ENCODE measurements at places on chromosomes 3 and 15. TPM values are rescaled to one million over a fixed set of nuclear protein-coding genes. Genes with fewer than 3 reads are reported as not detected.
A peak's percentile ranks its signal among the peaks of the same experiment; 100 is the strongest.

The FBLN2 gene
- 233 TPM for total RNA-seq

The FES gene
- 86.3 TPM for total RNA-seq

The ITPKA gene
- 4.4 TPM for total RNA-seq

The PLA2G4F gene
- 0.78 TPM for total RNA-seq

GRCh38 chr3:174329321-174329720 lies 529.8 kb upstream of the NAALADL2 start:
- H3K36me3 ChIP-seq: no peaks in the 10 kb centered on the region
- H3K4me3 ChIP-seq: no peak overlapping the region
- H3K27ac ChIP-seq: no peak overlapping the region
- no peaks in the 10 kb centered on the region for H3K27me3 ChIP-seq
- H3K4me1 ChIP-seq: no peaks in the 10 kb centered on the region
- DNase-seq: no peak

DNA sequence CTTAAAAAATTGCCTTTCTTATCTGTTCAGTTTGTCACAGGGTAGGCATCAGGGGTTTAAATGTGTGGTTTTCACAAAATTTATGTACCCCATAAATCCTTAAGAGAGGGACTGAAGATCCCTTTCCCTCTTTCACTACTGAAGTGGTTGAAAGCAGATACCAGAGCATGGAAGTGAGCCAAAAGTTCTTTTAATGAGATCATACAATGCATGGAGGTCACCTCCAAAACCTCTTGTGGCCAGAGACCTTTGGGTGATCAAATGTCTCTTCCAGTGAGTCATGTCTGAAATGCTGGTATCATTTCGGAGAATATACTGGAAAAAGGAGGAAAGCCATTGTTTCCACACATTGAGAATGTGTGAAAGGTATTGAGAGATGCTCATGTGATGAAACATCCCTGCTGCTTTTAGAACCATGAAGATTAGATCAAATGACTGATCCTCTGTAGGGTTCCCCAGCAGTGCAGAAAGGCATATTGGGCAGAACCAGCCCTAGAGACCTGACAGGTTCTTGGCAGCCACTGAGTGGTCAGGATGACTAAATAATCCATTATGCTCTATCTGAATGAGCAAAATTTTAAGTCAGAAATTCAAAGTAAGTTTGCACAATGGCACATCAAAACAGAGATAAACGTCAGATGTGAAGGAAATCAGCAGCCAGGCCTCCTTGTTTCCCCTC lies 165.8 kb upstream of the SLC2A2 start:
- no peaks in the 10 kb centered on the region for H3K27me3 ChIP-seq
- no peak for DNase-seq
- no peak overlapping the region for H3K4me3 ChIP-seq
- H3K27ac ChIP-seq: no peak overlapping the region
- no peaks in the 10 kb centered on the region for H3K4me1 ChIP-seq
- no peaks in the 10 kb centered on the region for H3K36me3 ChIP-seq

DNA sequence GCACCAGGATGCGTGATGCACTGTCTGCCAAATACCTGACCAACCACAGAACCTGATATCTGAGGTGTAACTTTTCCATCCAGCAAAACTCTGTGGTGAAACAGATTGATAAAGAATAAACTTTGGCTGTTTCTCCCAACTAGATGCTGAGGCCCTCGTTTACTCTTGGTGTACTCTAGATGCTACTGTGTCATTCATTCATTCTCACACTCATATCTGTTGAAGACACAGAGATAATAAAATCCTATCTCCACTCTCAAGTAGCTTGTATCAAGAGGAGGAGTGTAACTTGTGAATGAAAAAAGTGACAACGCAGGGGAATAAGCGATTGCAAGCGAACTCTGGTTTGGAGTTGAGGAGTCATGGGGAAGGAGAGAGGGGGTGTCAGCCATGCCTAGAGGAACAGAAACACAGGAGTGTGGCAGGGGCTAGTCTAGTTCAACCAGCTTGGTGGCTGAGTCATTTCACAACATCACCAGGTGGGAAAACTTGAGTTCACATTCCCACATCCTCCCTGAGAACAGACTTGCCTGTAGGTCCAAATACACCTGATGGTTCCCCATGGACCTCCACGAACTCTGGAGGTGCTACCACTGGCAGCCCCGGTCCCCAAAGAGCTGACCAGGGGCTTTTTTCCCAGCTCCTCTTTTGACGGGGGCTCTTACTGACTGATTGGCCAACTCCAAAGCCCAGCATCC lies 73.3 kb upstream of the SNRK start:
- no peaks in the 10 kb centered on the region for H3K27me3 ChIP-seq
- H3K4me1 ChIP-seq: no peaks in the 10 kb centered on the region
- H3K36me3 ChIP-seq: no peaks in the 10 kb centered on the region
- H3K27ac ChIP-seq: no peak overlapping the region
- H3K4me3 ChIP-seq: no peak overlapping the region
- DNase-seq: no peak

GRCh38 chr15:81265256-81265943 lies 58.5 kb downstream of the STARD5 start:
- peaks cover 6% of the 10 kb centered on the region for H3K4me1 ChIP-seq
- no peaks in the 10 kb centered on the region for H3K36me3 ChIP-seq
- no peak overlapping the region for H3K4me3 ChIP-seq
- DNase-seq: no peak

- no peak overlapping the region for H3K4me3 ChIP-seq
- H3K27ac ChIP-seq: no peak overlapping the region
- H3K27me3 ChIP-seq: no peaks in the 10 kb centered on the region
- no peak for DNase-seq
These were observed 33.3 kb downstream of the CCNB2 start for GRCh38 chr15:59138243-59138642.

DNA sequence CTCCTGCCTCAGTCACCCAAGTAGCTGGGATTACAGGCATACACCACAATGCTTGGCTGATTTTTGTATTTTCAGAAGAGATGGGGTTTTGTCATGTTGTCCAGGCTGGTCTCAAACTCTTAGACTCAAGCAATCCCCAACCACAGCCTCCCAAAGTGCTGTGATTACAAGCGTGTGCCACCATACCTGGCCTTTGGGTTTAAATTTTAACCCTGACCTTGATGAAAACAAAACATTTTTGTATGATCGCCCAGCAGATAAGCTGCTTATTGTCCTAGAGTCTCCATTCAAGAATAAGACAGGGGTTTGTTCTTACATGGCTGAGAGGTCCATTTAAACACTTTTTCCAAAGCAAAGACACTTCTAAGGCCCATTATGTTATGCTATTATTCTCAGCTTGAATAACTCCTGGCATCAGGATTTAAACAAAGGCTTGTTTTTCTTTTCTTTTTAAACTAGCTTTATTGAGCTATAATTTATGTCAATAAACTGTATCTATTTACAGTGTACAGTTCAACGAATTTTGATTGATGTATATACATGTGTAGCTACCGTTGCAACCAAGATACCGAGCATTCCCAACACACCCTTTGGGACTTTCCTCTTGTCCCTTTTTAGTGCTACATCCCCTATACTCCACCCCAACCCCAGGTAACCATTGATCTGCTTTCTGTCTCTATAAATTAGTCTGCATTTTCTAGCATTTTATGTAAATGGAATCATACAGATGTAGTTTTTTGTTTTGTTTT lies 1.4 kb upstream of the MUC13 start:
- no peaks in the 10 kb centered on the region for H3K36me3 ChIP-seq
- no peaks in the 10 kb centered on the region for H3K27me3 ChIP-seq
- H3K27ac ChIP-seq: no peak overlapping the region
- no peaks in the 10 kb centered on the region for H3K4me1 ChIP-seq
- no peak overlapping the region for H3K4me3 ChIP-seq

- no peaks in the 10 kb centered on the region for H3K4me1 ChIP-seq
- H3K27ac ChIP-seq: no peak overlapping the region
- H3K27me3 ChIP-seq: no peaks in the 10 kb centered on the region
- peaks cover 62% of the 10 kb centered on the region for H3K36me3 ChIP-seq
- no peak overlapping the region for H3K4me3 ChIP-seq
These were observed 136.8 kb downstream of the SNRPN start for GRCh38 chr15:25091421-25092158.

GRCh38 chr3:98556164-98557130 lies 24.7 kb downstream of the GPR15 start:
- no peaks in the 10 kb centered on the region for H3K27me3 ChIP-seq
- H3K4me3 ChIP-seq: no peak overlapping the region
- H3K27ac ChIP-seq: no peak overlapping the region
- no peak for DNase-seq

GRCh38 chr15:57477736-57478522 lies 101.6 kb downstream of the CGNL1 start:
- no peak for DNase-seq
- H3K4me3 ChIP-seq: no peak overlapping the region
- no peaks in the 10 kb centered on the region for H3K36me3 ChIP-seq
- H3K27me3 ChIP-seq: no peaks in the 10 kb centered on the region
- peak overlapping the region; percentile 37 for H3K27ac ChIP-seq

GRCh38 chr3:115402651-115403050 lies 220.7 kb upstream of the GAP43 start:
- H3K4me1 ChIP-seq: peaks cover 8% of the 10 kb centered on the region
- H3K27me3 ChIP-seq: no peaks in the 10 kb centered on the region
- H3K27ac ChIP-seq: peak overlapping the region; percentile 88
- no peak overlapping the region for H3K4me3 ChIP-seq
- no peak for DNase-seq

DNA sequence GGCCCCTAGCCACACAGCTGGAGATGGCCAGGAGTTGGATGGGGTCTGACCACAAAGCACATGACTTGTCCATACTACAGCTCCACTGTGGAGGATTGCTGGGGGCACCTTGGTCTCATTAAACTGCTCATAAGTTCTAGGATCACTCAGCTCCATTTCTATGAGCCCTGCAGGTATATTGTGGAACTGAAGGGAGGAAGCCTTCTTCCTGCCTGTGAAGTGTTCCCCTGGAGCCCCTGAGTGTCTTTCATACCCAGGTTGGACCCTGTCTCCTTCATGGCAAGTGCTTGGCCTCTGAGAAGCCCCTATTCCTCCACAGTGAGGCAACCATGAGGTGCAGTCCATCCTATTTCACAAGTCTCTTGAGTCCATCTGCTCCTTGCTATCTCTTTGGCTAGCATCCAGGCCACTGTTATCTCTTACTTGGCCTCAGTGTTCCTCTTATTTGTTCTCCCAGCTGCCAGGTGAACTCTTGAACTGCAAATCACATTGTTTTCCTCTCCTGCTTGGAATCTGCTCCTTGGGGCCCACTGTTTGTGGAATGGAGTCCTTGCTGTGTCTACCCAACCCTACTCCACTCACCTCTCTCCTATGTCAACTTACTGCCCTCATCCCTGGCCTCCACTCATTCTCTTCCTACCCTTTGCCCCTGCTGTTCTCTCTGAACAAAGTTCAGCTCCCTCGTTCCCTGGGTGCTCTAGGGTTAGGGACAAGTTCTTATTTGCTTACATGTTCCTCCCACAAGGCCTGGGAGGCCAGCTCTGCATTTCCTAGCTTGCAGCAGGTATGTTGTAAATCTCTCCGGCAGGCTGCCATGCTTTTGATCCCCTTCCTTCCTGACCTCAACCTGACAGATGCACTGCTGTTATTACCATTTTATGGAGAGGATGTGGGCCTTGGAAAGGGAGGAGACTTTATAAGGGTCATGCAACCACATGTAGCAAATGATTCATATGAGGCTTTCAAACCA lies 1.2 kb downstream of the ACOX2 start:
- H3K36me3 ChIP-seq: peaks cover 8% of the 10 kb centered on the region
- peak overlapping the region; percentile 65 for H3K4me3 ChIP-seq
- no peak for DNase-seq
- H3K27me3 ChIP-seq: no peaks in the 10 kb centered on the region
- peak overlapping the region; percentile 58 for H3K27ac ChIP-seq
